Hepatocyte (in vitro differentiated cells): ENCODE measurements at places on chromosomes 1 and 21. TPM values are rescaled to one million over a fixed set of nuclear protein-coding genes. Genes with fewer than 3 reads are reported as not detected.

Gene EFNA4
- 16.3 and 18.1 TPM in 2 replicates for polyA plus RNA-seq

Gene ST6GALNAC5
- polyA plus RNA-seq = 1.6 and 3.7 TPM in 2 replicates

Gene GJC2
- 0.40 and 0.63 TPM in 2 replicates for polyA plus RNA-seq

Gene OR10J1
- polyA plus RNA-seq = not detected in 2 replicates

GRCh38 chr1:77288275-77288674 is 6.5 kb downstream of the AK5 start:
- DNase-seq = no peak

GRCh38 chr21:43958364-43959158 is 53.5 kb upstream of the TRAPPC10 start:
- DNase-seq = no peak
